Stimulated activated CD4-positive, alpha-beta T cell treated with anti-CD3 and anti-CD28 coated beads, TNF-alpha, amount 100 ng/mL, for 48 hours (primary cell): ENCODE measurements at places on chromosomes 3 and 15.

GRCh38 chr3:71109241-71109976 lies 474.1 kb downstream of the FOXP1 start:
- DNase-seq, result no peak

GRCh38 chr15:94858449-94858848 lies 627.1 kb downstream of the MCTP2 start:
- DNase-seq, result no peak

DNA sequence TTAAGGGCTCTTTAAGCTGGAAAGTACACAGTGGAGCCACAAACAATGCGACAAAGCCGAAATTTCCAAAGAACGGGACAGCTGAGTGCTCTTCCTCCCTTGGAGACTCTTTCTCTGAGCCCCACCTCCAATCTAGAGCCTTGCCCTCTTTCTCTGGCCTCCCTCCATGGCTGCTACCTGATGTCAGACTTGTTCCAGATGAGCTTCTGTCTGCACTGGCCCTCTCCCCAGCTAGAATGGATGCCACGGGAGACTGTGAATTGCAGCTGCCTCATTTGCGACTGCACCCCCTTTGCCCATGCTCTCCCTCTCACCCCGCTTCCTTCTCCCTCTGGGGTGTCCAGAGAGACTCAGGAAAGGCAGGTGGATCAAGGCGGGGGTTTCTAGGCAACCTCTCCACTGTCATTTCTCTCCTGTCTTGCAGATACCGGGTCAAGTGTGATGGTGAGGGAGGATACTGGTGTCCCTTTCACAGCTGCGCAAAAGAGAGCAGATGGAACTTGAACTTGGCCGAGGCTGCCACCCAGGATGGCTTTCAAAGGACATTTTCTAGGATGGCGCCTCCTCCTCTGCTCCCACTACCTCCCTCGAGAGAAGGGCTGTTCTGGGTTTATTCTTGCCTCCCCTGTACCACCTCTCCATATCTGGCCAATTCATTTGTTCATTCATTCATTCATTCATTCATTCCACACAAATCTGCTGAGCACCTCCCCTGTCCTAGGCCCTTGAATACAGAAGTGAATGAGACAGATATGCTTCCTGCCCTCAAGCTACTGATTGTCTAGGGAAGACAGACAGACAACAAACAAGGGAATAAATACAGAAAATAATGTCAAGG lies 12.8 kb downstream of the ATP2B2 start:
- no peak for DNase-seq

GRCh38 chr3:63441262-63441661 lies 163.2 kb downstream of the SYNPR start:
- no peak for DNase-seq

GRCh38 chr15:52566889-52567288 lies 1.9 kb downstream of the ARPP19 start:
- DNase-seq, result no peak

DNA sequence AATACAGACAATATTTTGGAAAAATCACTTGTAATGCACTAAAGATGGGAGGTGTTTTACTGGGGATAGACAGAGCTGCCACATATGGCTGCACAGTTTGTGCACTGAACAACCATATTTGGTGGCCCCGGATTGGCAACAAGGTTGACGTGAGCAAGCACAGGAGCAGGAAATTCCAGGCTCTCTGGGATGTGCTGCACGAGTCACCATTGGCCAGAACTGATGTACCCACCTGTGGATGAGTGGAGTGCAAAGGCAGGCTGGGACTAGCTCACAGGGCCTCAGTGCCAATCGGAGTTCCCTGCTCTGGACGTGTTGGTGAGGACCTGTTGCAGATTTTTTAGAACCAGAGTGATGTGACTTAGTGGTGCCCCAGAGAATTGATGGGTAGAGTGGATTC lies 42.0 kb upstream of the SCAANT1 start:
- DNase-seq, result no peak

GRCh38 chr15:73051391-73051806 lies 864 bp upstream of the NEO1 start:
- DNase-seq, result no peak

DNA sequence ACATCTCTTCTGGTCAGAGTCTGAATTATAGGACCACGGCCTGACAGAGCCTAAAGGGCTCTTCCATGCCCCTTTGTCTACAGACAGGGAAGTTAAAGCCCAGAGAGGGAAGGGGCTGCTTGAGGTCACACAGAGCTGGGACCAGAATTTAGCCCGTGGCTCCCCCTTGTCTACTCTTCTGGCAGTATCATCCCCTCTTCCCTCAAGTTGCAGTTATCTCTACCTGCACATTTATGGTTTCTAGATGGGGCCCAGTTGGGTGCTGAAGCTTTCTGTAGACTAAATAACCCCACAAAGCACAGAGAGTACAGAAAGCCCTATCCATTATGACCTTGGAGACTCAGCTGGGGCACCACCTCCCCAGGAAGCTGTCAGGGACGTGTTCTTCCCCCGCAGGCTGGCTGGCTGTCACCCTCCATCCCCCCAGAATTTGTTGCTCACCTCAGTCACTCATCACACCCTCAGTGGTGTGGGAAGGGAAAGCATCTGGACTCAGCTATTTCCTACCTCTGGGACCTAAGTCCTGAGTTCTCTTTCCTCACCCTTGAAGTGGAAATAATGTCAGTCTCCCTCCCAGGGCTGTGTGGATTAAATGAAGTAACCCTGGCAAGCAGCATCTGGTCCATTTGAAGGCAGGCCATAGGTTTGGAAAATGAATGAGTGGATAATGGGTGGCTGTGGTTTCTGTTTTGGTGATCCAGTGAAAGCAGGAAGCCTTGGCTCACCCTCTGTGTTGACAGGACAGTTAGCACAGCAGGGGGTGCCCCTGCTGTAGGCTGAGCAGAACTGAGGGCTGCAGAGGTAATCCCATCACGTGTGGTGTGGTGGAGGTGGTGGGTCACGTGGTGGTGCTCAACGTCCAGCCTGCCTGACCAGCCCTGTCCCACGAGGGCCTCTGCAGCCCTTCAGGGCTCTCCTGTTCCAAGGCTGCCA lies 16.3 kb downstream of the ACOX2 start:
- DNase-seq, result no peak
